ENCODE measurements at places on chromosomes 7 and 10.

- DNase-seq = no peak
Measured at GRCh38 chr7:21077602-21078001, 290.9 kb upstream of the SP8 start.

DNA sequence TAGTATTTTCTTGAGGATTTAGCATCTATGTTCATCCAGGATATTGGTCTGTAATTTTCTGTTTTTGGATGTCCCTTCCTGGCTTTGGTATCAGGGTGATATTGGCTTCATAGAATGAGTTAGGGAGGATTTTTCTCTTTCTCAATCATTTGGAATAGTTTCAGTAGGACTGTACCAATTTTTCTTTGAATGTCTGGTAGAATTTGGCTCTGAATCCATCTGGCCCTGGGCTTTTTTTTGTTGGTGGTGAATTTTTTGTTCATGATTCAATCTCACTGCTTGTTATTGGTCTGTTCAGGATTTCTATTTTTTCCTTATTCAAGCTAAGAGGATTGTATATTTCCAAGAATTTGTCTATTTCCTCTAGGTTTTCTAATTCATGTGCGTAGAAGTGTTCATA, 192.7 kb downstream of the KIF20B start:
- DNase-seq = no peak

- peak; percentile 5 for DNase-seq
Measured at GRCh38 chr7:86961686-86962085, 97.8 kb downstream of the ELAPOR2 start.

- no peak for DNase-seq
Measured at GRCh38 chr7:92064438-92065029, 69.7 kb downstream of the CYP51A1 start.

GRCh38 chr10:89063465-89063864, 72.9 kb downstream of the FAS start:
- DNase-seq = no peak
